ENCODE measurements at places on chromosomes 7 and 10. TPM values are rescaled to one million over a fixed set of nuclear protein-coding genes. Genes with fewer than 3 reads are reported as not detected.

Gene CALCR
- total RNA-seq, result under 0.01 TPM

Gene CLDN3
- total RNA-seq, result not detected

Gene TMEM270
- not detected for total RNA-seq

Gene SEMA3D
- 3.0 TPM for total RNA-seq

Gene MRLN
- not detected for total RNA-seq

Gene SLC29A4
- 2.2 TPM for total RNA-seq

Gene ERVW-1
- not detected for total RNA-seq

Gene HBP1
- 53.1 TPM for total RNA-seq

Gene TRIM50
- not detected for total RNA-seq

Gene POLR2J2
- total RNA-seq, result 4.8 TPM

Gene OR9A2
- not detected for total RNA-seq

Gene HOXA4
- 0.97 TPM for total RNA-seq

Gene TRIM74
- total RNA-seq, result not detected

Gene CCDC6
- total RNA-seq, result 33.5 TPM

Gene HOXA7
- 2.2 TPM for total RNA-seq

Gene WNT8B
- not detected for total RNA-seq

Gene TMEM26
- total RNA-seq, result 6.4 TPM

Gene TYW1B
- 2.3 TPM for total RNA-seq

Gene NXPH1
- not detected for total RNA-seq

Gene UBN2
- total RNA-seq, result 6.5 TPM

Gene CTTNBP2
- 3.2 TPM for total RNA-seq

Gene INSYN2A
- under 0.01 TPM for total RNA-seq

Gene PKD2L1
- not detected for total RNA-seq

Measured in fibroblast of villous mesenchyme (primary cell).